ENCODE measurements at places on chromosomes 2 and 18. TPM values are rescaled to one million over a fixed set of nuclear protein-coding genes. Genes with fewer than 3 reads are reported as not detected.

The SERPINB10 gene
- not detected for total RNA-seq

The EPB41L3 gene
- total RNA-seq = 0.34 TPM

The FKBP1B gene
- 11.8 TPM for total RNA-seq

The ESPNL gene
- total RNA-seq = 0.22 TPM

The ZNF638 gene
- 108 TPM for total RNA-seq

The KLHL30 gene
- 0.61 TPM for total RNA-seq

The RSAD2 gene
- not detected for total RNA-seq

DNA sequence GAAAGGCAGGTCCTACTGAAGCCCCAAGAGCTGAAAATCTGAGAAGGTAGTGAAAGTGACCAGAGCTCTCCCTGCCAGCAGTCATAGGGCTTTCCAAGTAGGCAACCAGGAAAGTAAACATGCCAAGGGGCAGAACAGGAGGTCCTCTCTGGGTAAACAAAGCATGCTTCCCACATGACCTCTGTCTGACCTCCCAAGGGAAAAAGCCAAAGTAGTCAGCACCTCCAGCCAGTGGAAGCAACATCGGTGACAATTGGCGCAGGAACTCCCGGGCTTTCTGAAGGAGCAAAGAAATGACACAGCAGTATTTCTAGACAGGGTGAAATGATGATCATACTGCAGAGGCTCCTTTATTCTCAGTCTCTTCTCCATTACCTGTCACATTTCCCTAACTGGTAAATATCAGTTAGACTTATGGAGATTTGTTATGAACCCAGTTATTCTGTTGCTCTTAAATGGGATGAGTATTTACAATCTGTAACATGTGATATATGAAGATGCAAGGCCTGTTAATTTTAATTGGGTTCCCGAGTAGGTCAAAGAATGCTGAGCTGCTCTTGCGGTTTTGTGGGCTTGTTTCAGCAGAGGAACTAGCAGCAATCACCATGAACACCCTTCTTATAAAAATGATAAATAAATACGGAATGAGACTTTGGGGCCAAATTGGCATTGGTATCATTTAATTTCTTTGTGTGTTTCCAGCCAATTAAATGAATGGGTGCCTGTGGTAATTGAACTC lies 321.0 kb downstream of the RND3 start:
- H3K27me3 ChIP-seq = no peaks in the 10 kb centered on the region
- H3K27ac ChIP-seq = no peak overlapping the region
- no peak for DNase-seq
- H3K4me3 ChIP-seq = no peak overlapping the region
- no peaks in the 10 kb centered on the region for H3K36me3 ChIP-seq

GRCh38 chr2:192162392-192163042 lies 32.2 kb downstream of the TMEFF2 start:
- no peaks in the 10 kb centered on the region for H3K36me3 ChIP-seq
- H3K27me3 ChIP-seq = no peaks in the 10 kb centered on the region
- DNase-seq = peak; percentile 50
- H3K4me3 ChIP-seq = no peak overlapping the region

GRCh38 chr2:33000986-33001385 lies 54.2 kb downstream of the LTBP1 start:
- no peak for DNase-seq
- no peaks in the 10 kb centered on the region for H3K36me3 ChIP-seq
- no peak overlapping the region for H3K4me3 ChIP-seq
- H3K27me3 ChIP-seq = no peaks in the 10 kb centered on the region

GRCh38 chr2:37890893-37891495 lies 34.1 kb upstream of the RMDN2 start:
- no peaks in the 10 kb centered on the region for H3K36me3 ChIP-seq
- no peaks in the 10 kb centered on the region for H3K27me3 ChIP-seq
- H3K27ac ChIP-seq = no peak overlapping the region
- DNase-seq = peak; percentile 48

DNA sequence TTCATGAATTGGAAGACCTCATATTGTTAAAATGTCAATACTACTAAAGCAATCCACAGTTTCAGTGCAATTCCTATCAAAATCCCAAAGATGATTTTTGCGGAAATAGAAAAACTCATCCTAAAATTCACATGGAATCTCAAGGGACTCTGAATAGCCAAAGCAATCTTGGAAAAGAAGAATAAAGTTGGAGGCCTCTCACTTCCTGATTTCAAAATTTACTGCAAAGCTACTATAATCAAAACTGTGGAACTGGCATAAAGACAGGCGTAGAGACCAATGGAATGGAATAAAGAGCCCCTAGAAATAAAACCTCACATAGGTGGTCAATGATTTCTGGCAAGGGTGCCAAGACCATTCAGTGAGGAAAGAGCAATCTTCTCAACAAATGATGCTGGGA lies 42.3 kb downstream of the ACOXL start:
- no peak for DNase-seq
- H3K4me3 ChIP-seq = no peak overlapping the region
- H3K27me3 ChIP-seq = no peaks in the 10 kb centered on the region
- H3K36me3 ChIP-seq = no peaks in the 10 kb centered on the region

DNA sequence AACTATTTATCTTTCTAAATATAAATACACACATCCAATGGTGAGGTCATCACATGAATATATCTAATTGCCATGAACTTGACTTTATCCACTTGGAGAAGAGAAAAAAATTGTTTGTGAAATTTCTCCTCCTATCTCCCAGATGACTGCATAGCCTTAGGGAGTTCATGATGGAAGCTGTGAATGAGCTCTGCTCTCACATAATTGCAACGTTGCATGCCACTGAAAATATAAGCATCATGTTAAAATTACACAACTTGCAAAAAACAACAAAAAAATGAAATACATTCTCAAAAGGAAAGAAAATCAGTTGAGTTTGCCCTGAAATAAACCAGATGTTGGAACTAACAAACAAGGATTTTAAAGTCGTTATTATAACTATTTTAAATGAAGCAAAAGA lies 50.6 kb upstream of the OSR1 start:
- H3K4me3 ChIP-seq = no peak overlapping the region
- no peak for DNase-seq
- no peaks in the 10 kb centered on the region for H3K36me3 ChIP-seq
- no peaks in the 10 kb centered on the region for H3K27me3 ChIP-seq
- no peaks in the 10 kb centered on the region for H3K4me1 ChIP-seq

DNA sequence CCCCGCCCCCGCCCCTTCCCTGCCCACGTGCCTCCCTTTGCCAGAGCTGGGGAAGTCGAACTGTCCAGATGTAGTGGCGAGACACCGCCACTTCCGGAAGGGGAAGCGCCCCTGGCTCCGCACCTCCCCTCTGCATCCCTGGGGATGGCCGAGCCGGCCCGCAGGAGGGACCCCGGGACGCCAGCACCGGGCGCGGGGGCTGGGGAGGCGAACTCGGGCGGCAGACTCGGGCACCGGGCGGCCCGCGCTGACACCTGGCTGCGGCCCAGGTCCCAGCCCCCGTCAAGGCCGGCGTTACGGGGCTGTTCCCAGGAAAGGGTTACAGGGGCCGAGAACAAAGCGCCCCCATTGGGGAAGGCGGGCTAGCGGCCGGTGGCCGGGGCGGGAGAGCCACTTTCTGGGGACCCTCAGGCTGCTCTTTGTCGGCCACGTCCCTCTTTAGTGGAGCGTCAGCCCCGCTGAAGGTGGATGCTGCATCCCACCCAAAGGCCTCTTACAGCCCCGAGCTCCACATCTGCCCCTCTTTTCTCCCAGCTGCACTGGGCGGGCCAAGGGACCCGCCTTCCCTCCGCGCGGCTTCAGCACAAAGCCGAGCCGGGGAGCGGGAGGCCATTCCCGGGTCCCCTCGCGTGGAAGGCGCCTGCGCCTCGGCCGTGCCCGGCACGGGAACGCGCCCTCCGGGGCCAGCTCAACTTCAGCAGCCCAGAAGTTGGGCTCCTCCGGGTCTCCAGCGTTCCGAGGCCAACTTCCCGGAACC lies 1.3 kb downstream of the SDC1 start:
- H3K4me3 ChIP-seq = peak overlapping the region; percentile 69
- DNase-seq = no peak
- H3K36me3 ChIP-seq = no peaks in the 10 kb centered on the region

- no peak for DNase-seq
- no peak overlapping the region for H3K27ac ChIP-seq
- no peaks in the 10 kb centered on the region for H3K27me3 ChIP-seq
- no peaks in the 10 kb centered on the region for H3K4me1 ChIP-seq
- no peak overlapping the region for H3K4me3 ChIP-seq
These were observed 1.5 kb downstream of the ATP6V1B1 start for GRCh38 chr2:70936979-70937811.

DNA sequence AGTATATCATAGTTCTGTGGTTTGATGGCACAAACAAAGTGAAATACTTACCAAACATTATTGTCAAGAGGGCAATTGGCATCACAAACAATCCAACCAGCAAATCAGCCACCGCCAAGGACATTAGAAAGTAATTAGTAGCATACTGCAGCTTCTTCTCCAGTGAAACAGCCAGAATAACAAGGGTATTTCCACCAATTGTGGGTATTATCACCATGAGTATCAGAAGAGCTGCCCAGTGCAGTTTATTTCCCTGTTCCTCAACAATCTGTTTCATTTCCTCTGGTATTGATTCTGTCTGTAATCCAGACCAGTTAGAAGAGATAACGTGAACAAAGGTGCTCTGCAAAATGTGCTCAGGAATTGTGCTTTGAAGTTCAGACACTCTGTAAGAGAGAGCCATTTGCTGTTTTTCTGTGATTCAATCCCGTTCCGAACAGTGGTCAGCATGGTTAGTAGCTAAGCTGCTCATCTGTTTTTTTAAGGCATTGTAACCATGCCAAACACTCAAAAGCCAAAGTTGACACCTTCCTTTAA lies 1.4 kb downstream of the HTR2B start:
- no peak overlapping the region for H3K4me3 ChIP-seq
- no peaks in the 10 kb centered on the region for H3K27me3 ChIP-seq
- no peak overlapping the region for H3K27ac ChIP-seq
- H3K36me3 ChIP-seq = no peaks in the 10 kb centered on the region
- no peak for DNase-seq
- no peaks in the 10 kb centered on the region for H3K4me1 ChIP-seq

- H3K4me1 ChIP-seq = peaks cover 12% of the 10 kb centered on the region
- H3K36me3 ChIP-seq = peaks cover 13% of the 10 kb centered on the region
- H3K27me3 ChIP-seq = no peaks in the 10 kb centered on the region
- H3K27ac ChIP-seq = no peak overlapping the region
- no peak for DNase-seq
- H3K4me3 ChIP-seq = no peak overlapping the region
These were observed 4.7 kb downstream of the ACP1 start for GRCh38 chr2:269356-270030.

DNA sequence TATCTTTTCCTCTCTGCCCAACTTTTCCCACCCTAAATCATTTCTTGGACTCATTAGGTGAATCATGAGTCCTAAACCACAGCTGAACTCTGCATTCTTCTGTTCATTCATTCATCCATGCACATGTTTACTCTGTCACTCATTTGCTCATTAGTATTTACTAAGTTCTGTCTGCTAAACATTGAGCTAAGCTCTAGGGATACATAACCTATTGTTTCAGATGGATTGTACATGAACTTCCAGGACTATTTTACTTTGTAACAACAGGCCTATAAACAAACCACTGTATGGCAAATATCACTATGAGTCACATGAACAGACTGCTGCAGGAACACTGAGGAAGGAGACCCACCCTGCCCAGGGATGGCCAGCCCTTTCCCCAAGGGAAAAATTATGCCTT lies 14.6 kb upstream of the DYNC2LI1 start:
- no peak overlapping the region for H3K4me3 ChIP-seq
- H3K27me3 ChIP-seq = no peaks in the 10 kb centered on the region
- no peaks in the 10 kb centered on the region for H3K36me3 ChIP-seq
- no peaks in the 10 kb centered on the region for H3K4me1 ChIP-seq

DNA sequence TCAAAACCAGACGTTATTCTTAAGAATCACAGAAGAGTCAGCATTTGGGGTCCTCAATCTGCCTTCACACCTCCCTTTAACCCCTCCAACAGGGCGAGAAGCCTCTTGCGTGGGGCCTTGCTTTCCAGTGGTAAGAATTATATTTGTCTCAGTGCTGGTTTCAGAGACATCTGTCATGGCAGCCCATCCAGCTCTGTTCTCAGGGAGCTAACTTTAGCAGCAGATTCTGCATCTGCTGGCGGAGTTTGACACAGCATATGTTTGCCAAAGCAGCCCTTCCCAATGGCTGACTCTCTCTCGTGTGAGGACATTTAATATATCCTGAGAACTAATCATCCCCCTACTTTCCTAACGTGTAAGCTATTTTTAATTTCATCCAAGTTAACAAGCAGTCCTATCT lies 91.5 kb upstream of the BCL11A start:
- no peak for DNase-seq
- H3K4me1 ChIP-seq = no peaks in the 10 kb centered on the region
- no peak overlapping the region for H3K4me3 ChIP-seq
- H3K36me3 ChIP-seq = no peaks in the 10 kb centered on the region

GRCh38 chr2:65061910-65062339 lies 5.7 kb downstream of the CEP68 start:
- no peaks in the 10 kb centered on the region for H3K36me3 ChIP-seq
- DNase-seq = no peak
- H3K27ac ChIP-seq = no peak overlapping the region
- no peaks in the 10 kb centered on the region for H3K27me3 ChIP-seq
- no peak overlapping the region for H3K4me3 ChIP-seq
- H3K4me1 ChIP-seq = peaks cover 14% of the 10 kb centered on the region

DNA sequence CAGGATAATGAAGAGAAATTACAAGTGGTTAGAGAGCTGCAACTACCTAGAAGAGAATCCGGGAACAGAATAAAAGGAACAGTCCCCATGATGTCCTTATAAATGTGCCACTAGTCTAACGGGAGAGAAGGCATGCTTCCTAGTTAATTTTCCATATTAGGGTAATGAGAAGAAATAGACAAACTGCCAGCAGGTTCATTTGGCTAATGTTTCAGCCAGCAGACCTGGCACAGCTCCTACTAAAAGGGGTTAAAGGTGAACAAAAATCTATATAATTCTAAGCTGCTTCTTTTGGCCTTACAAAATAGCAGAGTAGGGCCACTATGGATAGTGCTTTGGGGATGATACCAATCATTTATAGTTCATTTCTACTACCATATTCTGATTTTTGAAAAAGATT lies 845.3 kb upstream of the GCFC2 start:
- H3K4me1 ChIP-seq = no peaks in the 10 kb centered on the region
- no peaks in the 10 kb centered on the region for H3K27me3 ChIP-seq
- no peak overlapping the region for H3K27ac ChIP-seq

GRCh38 chr2:227411990-227412350 lies 24.2 kb upstream of the SCYGR1 start:
- H3K4me1 ChIP-seq = peaks cover 18% of the 10 kb centered on the region
- H3K27ac ChIP-seq = no peak overlapping the region
- H3K27me3 ChIP-seq = no peaks in the 10 kb centered on the region
- H3K4me3 ChIP-seq = no peak overlapping the region
- DNase-seq = no peak

DNA sequence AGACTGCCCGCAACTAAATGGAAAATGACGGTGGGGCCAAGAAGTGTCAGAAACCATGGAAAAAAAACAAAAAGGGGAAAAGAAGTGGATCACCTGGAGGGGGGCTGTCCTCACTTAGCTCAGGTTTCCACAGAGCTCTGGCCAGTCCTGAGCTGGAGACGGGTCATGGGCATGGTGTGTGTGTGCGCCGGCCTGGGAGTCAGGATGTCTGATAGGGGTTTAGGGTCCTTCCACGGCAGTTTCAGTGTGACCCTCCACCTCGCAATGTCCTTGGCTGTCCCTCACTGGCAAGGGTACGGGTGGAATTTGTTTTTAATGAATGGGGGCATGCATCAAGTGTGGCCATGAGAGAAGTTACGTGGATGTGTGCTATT lies 133.2 kb upstream of the MEIS1 start:
- DNase-seq = no peak
- no peaks in the 10 kb centered on the region for H3K36me3 ChIP-seq
- H3K4me1 ChIP-seq = no peaks in the 10 kb centered on the region
- H3K4me3 ChIP-seq = no peak overlapping the region
- no peaks in the 10 kb centered on the region for H3K27me3 ChIP-seq
- no peak overlapping the region for H3K27ac ChIP-seq

- no peak for DNase-seq
- no peak overlapping the region for H3K4me3 ChIP-seq
- H3K36me3 ChIP-seq = no peaks in the 10 kb centered on the region
- no peaks in the 10 kb centered on the region for H3K4me1 ChIP-seq
These were observed 33.8 kb upstream of the TMEM247 start for GRCh38 chr2:46445556-46445955.
